ENCODE measurements at places on chromosomes 12 and 14. TPM values are rescaled to one million over a fixed set of nuclear protein-coding genes. Genes with fewer than 3 reads are reported as not detected.

The SDSL gene
- 24.1 TPM for total RNA-seq

The ACSS3 gene
- not detected for total RNA-seq

The RNF31 gene
- 29.7 TPM for total RNA-seq

The REC8 gene
- 4.9 TPM for total RNA-seq

The FGF23 gene
- not detected for total RNA-seq

The DCAF5 gene
- total RNA-seq: 18.6 TPM

The CLEC6A gene
- total RNA-seq: not detected

The RNU4-1 gene
- not detected for total RNA-seq

Data from A549 treated with CpdA at 1 μM for 4 hours (cell line).